Stimulated activated CD4-positive, alpha-beta T cell treated with anti-CD3 and anti-CD28 coated beads, Interleukin-15, amount 100 ng/mL, for 48 hours (primary cell): ENCODE measurements at places on chromosomes 2 and 18.

GRCh38 chr18:79950515-79951341, 725 bp downstream of the SLC66A2 start:
- DNase-seq, result no peak

GRCh38 chr2:8558096-8558495, 123.8 kb upstream of the ID2 start:
- no peak for DNase-seq

DNA sequence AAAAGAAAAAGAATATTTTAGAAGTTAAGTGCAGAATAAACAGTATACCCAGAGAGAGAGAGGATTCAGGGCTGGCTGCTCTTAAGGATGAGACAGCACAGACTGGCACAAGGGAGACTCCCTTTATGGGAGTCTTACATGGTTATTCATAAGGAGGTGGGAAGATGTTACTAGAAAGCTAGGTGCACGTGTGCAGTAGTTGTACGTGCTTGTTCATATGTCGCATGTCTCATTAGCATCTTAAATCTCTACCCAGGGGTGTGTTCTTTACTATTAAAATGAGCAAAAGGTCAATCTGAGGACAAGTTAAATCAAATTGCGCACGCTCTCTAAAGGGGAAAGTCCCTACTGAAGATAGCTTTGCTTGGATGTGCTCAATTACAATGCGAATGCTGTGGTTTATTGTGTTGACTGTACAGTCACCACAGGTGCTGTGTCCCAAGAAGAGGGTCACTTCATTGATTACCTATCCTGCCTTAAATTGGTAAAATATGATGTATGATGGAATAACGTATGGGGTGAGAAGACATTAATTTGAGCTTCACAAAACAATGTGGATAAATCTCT, 368.0 kb upstream of the SPHKAP start:
- DNase-seq, result no peak

- DNase-seq, result no peak
Observed at GRCh38 chr2:187985923-187986322, 305.8 kb upstream of the GULP1 start.
